Fibroblast of pulmonary artery (primary cell): ENCODE measurements at places on chromosomes 7 and 10.

- no peak for DNase-seq
These were observed 7.1 kb downstream of the NACAD start for GRCh38 chr7:45081670-45081974.

DNA sequence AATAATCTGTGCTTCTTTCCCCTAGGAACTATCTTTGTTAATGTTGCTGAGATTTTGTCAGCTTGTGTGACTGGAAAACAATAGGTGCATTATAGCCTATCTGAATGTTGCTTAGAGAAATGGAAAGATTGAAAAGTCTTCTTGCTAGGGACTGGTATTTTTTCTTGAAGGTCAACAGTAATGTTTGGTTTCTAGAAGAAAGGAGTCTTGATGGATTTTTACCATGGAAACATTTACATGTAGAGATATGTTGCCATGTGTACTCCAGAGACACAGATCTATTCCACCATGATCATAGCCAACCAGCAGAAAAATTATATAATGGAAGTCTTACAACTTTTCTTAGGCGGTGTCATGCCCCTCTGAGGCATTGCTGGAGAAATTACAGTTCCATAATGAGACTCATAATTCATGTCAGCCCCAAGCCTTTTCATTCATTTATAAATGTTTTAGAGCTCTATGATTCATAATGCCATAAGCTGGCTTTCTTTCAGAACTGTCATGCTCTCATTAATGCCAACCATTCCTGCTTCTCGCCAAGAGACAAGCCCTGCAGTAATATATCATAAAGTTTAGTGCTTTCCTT is 175.1 kb upstream of the PTPRZ1 start:
- DNase-seq, result no peak

DNA sequence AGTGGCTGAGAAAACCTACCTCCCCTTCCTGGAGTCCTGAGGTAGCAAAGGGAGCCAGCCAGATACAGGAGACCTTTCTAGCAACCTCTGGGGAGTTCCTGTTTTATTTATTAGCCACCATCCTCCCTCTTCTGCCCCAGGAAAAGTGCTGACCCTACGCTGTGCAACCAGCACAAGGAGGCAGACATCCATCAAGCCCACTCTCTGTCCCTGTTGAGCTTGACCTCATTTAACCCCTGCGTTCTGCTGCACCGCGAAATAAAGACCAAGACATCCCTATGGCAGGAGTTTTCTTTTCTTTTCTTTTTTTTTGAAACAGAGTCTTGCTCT is 25.3 kb upstream of the ANKRD2 start:
- no peak for DNase-seq

DNA sequence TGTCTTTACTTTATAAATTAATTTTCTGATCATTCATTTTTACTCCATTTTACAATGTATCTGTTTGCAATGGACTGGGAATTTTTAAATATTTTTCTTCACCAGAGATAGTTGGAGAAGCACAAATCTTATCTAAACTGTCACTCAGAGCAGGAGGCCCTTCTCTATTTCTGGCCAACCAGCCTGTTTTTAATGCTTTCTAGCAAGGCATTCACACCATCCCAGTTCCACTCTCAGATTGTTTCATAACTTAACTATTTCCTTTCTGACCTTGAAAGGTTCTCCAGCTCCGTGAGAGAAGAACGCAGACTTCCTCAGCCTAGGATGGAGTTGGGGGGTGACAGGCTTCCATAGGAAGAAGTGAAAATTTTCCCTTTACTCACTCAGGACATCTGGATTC is 155.8 kb downstream of the SKIDA1 start:
- peak; percentile 77 for DNase-seq

DNA sequence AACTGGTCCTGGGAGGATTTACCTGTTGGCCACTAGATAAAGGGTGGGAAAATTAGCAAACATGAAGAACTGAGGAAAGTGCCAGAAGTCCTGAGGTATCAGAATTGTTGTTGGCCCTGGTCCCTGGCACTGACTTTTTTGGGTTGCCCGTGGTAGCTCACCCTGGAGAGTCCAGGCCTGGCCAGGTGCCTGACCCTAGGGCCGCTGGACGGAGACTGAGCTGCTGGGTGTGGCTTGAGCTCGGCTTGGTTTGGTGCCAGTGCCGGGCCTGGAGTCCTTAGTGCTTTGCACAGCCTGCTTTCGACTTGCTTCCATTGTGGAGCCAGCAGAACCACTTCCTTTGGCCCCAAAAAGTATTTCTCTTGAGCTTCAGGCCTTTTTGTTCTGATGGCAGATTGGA is 12.9 kb downstream of the MDH2 start:
- DNase-seq, result no peak

DNA sequence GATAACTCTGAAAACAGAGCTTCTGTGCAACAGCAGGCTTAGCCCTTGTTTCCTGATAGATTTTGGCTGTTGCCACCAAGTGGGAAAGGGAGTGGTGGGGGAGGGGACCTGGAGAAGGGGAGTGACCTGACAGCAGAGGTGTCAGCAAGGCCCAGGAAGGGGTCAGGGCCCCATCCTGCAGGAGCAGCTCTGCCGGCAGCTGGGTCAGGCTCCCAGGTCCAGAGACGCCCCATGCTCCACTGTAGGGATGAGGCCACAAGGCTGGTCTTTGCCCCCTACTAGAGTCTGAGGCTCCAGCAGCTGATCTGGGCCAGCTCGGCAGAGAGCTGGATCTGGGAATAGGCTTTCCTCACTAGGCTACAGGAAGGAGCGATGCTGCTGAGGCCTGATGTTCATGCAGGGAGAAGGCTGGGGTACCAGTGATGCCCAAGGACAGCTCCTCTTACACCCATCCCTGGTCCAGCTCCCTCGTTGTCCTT is 44.0 kb upstream of the ZMIZ1 start:
- no peak for DNase-seq

DNA sequence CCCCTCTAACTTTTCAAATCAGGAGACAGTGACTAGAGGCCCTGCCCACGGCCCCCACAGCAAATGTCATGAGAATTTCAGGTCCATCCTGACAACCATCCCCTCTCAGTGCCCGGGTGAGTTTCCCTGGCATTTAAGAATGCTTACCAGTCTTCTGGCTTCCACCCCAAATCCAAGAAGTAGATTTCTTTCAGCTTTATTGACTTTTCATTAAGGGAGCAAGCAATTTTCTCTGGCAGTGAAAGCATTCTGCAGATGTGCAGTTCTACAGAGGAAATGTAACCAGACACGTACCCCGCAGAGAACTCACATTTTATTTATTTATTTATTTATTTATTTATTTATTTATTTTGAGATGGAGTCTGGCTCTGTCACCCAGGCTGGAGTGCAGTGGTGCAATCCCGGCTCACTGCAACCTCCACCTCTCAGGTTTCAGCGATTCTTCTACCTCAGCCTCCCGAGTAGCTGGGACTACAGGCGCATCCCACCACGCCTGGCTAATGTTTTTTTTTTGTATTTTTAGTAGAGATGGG is 120.9 kb upstream of the KCTD7 start:
- no peak for DNase-seq

DNA sequence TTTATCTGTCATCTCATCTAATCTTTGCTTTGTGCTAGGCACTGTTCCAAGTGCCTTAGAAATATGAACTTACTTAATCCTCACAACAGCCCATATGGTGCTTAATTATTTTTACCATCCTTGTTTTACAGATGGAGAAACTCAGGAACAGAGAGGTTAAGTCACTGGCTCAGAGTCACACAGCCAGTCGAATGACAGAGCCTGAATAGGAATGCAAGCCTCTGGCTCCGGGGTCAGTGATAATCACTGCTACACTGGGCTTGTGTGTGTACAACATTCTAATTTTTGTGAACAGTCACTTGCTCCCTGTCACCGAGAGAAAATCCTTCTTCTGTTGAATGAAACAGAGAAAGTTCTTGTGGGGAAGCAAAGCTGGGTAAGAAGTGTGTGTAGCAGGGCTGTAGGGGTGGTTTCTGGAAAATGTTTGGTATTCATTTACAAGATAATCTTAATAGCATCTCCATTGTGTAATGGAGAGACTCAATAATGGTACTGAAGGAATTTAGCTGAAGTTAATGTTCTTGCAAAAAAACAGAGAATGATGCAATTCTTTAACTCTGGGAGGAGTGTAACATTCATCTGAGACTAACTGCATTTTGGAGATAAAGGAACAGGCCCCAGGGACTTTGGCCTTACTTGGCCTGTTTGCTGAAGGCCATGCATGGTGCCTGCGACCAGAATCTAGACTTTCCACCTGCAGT is 290.6 kb downstream of the FRMD4A start:
- DNase-seq, result peak; percentile 88

GRCh38 chr7:158476331-158476932 is 111.2 kb downstream of the PTPRN2 start:
- DNase-seq, result no peak

DNA sequence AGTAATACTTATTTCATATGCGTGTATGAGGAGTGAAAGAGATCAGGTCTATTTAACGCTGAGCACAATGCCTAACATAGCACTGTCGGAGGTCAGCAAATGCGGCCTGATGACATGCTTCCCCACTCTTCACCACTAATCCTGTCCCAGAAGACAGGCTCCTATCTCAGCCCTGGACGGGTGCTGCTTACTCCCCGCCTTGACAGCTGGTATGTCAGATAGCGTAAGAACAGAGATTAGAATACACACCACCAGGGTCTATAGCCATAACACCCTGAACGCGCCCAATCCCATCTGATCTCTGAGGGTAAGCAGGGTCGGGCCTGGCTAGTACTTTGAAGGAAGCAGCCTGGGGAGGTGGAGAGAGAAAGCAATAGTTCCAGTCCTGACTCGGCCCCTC is 32.3 kb upstream of the TM9SF3 start:
- no peak for DNase-seq
